ENCODE measurements at places on chromosomes 7 and 10. TPM values are rescaled to one million over a fixed set of nuclear protein-coding genes. Genes with fewer than 3 reads are reported as not detected.

Gene KCTD7
- polyA plus RNA-seq: 32.4 TPM

Gene COBL
- polyA plus RNA-seq: 6.3 TPM

Gene NPC1L1
- polyA plus RNA-seq: 0.28 TPM

Gene ACSL5
- 14.6 TPM for polyA plus RNA-seq

Gene ZNF3
- 48.2 TPM for polyA plus RNA-seq

Gene CRHR2
- 0.31 TPM for polyA plus RNA-seq

Gene MACC1
- 15.8 TPM for polyA plus RNA-seq

Gene NOS3
- polyA plus RNA-seq: 5.4 TPM

Gene PON1
- 0.45 TPM for polyA plus RNA-seq

Gene CXCL12
- 169 TPM for polyA plus RNA-seq

Gene LEP
- polyA plus RNA-seq: 0.07 TPM

Gene MKX
- polyA plus RNA-seq: 0.85 TPM

Gene LRRC17
- polyA plus RNA-seq: 187 TPM

Gene SPACDR
- 4.0 TPM for polyA plus RNA-seq

Gene PTPRZ1
- 116 TPM for polyA plus RNA-seq

- no peak for DNase-seq
Observed at GRCh38 chr7:1232623-1233332, at the start of gene UNCX. UNCX (plus strand) TSS chr7:1232872; CDS start chr7:1233018, 146 bp downstream.

- no peak for DNase-seq
Observed at GRCh38 chr7:75064291-75064690, 9.3 kb downstream of the RCC1L start.

- DNase-seq: no peak
Observed at GRCh38 chr10:62159351-62159750, 109.3 kb downstream of the RTKN2 start.

- DNase-seq: no peak
Observed at GRCh38 chr10:30215141-30215540, 133.9 kb downstream of the MTPAP start.

DNA sequence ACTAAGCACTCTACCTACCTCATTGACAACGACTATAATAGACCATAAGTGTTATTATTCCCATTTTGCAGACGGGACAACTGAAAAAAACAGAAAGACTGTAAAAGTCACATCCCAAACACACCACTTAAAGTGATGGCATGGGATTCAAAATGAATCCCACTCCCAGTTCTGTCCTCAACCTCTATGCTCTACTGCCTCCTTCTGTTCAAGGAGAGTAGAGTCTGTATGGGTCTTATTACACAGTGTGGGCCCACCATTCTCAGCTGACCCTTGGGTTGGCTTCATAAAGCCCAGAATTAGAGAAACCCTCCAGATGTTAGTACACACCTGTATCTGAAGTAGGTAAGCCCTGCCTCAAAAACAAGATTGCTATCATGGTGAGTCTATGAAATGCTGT lies 102.2 kb downstream of the GRM8 start:
- no peak for DNase-seq

DNA sequence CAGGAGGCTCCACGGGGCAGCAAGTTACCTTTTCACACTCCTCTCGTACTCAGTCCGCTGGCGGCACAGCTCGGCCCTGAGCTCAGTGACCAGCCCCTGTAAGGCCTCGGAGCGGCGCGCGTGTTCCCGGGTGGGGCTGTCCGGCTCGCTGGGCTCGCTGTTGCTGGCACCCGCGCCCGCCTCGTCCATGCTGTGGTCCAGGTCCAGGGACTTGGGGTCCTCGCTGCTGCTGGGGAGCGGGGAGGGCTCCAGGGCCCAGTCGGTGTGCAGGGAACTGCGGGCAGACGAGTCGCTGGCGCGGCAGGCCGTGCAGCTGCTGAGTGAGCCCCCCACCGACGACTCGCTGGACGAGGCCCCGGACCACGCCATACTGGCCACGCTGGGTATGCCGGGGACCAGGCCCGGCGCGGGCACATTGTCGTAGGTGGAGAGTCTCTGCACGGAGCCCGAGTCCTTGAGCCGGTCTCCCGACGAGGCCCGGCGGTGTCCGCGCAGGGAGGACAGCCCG lies 143.8 kb downstream of the MAPK8 start:
- DNase-seq: no peak

DNA sequence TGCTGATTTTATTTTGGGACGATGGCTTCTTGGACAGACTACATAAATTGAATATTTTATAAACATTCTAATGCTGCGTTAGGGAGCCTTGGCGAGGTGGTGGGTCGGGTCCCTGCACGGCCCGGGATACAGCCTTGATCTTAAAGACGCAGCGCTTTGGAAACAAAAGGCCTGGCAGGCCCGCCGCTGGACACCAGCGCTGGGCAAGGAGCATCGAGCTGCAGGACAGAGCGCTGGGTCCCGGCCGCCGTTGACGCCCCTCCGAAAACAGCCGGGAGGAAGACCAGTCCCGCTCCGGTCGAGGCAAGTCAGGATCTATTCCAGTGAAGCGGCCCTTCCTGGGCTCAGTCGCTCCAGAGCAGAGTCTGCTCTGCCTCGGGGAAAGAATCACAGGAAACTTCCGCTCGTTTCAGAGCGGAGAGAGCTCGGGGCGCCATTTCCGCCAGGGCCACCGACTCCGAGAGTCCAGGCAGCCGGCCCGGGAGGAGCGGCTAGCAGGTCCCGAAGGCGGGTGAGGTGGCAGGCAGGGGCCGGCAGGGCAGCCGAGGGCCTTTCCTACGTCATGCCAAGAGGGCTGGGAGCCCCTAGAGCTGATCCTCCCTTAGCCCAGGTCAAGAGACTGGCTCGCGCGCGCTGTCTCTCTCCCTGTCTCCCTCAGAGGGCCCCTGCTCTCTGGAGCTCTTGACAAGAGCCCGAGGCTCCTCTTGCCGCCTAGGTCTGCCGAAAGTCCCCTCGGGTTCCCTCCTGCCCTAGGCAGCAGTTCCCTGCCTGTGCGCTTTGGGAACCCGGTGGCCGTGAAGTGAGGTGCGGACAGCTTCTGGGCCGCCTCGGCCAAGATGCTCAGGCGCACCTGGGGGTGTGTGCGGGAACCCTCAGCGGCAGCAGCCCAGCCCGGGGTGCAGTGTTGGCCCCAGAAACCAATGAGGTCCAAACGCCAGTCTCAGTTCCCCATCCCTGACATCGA lies 1.4 kb upstream of the DRGX start:
- no peak for DNase-seq

GRCh38 chr7:37961251-37961650 lies 40.8 kb downstream of the EPDR1 start:
- DNase-seq: no peak

DNA sequence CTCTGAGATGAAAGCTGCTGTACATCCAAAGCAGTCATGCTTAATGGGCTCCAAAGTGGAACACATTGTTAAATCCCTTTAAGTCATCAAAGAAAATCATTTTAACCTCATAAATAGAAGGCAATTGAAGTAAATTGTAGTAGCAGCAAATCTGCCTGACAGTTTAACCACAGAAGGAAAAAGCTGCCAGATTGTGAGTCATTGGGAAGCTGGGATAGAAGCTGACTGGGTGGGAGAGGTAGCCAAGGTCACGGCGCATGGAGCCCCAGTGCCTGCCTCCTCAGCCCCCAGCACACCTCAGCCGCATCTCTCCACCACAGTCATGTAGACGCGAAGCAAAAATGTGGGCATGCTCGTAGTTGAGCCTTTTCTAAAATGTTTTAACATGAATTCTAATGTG lies 44.0 kb downstream of the TARP start:
- no peak for DNase-seq

GRCh38 chr7:66205741-66206090 lies 582 bp downstream of the TPST1 start:
- no peak for DNase-seq

- no peak for DNase-seq
Observed at GRCh38 chr10:102407425-102408130, 11.0 kb downstream of the PSD start.

- no peak for DNase-seq
Observed at GRCh38 chr7:66348531-66348930, 143.4 kb downstream of the TPST1 start.

DNA sequence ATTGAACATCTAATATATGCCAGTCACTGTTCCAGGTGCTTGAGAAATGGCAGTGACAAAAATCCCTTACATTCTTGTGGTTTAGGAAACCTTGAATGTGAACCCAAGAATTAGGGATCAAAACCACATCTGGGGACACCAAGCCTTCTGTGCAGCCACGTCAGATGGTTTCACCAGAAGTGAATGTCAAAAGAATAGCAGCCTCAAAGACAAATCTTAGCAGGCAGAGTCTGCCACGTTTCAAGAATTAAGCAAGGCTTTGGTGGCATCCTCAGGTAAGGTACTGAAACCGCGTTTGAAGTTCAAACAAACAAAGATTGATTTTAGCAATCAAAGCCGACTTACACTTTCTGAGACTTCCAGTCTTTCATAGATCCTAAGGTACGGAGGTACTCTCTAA lies 225.5 kb upstream of the GNAI1 start:
- DNase-seq: no peak

GRCh38 chr7:138667535-138668228 lies 33.5 kb downstream of the SVOPL start:
- no peak for DNase-seq

- no peak for DNase-seq
Observed at GRCh38 chr7:73682745-73683055, 553 bp downstream of the DNAJC30 start.

- peak; percentile 27 for DNase-seq
Observed at GRCh38 chr10:16779384-16779915, 37.8 kb downstream of the RSU1 start.

- no peak for DNase-seq
Observed at GRCh38 chr7:136066304-136067143, 89.4 kb upstream of the MTPN start.

GRCh38 chr7:117863618-117864017 lies 9.6 kb downstream of the CTTNBP2 start:
- DNase-seq: no peak

DNA sequence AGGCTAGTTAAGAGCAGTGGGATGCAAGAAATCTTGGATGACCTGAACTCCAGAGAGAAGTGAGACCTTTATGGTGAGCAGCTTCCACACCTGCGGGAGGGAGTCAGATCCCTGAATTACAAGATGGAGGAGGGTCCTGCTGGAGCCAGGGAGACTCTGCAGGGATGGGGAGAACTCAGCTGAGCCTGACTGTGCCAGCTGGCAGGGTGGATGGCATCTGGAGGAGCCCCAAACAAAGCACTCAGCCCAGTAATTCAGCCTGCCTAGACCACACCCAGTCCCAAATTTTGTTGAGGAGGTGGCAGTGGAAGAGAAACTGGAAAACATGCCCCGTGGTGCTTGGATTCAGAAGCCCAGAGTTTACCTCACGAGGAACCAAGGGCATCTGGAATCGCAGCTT lies 208.2 kb downstream of the WDR11 start:
- DNase-seq: no peak

- no peak for DNase-seq
Observed at GRCh38 chr7:117565226-117565625, 85.4 kb downstream of the CFTR start.

DNA sequence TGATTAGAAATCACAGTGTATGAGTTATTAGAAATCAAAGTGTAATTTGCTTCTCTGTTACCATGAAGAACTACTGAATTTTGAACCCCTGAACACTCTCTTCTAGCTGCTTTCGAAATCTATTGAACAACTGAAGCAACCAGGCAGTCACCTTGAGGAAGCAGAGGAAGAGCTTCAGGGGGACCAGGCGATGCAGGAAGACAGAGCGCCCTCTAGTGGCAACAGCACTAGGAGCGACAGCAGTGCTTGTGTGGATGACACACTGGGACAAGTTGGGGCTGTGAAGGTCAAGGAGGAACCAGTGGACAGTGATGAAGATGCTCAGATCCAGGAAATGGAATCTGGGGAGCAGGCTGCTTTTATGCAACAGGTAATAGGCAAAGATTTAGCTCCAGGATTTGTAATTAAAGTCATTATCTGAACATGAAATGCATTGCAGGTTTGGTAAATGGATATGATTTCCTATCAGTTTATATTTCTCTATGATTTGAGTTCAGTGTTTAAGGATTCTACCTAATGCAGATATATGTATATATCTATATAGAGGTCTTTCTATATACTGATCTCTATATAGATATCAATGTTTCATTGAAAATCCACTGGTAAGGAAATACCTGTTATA lies 170.7 kb downstream of the HDAC9 start:
- DNase-seq: peak; percentile 46

- no peak for DNase-seq
Observed at GRCh38 chr10:2119316-2119715, 382.0 kb upstream of the ADARB2 start.

DNA sequence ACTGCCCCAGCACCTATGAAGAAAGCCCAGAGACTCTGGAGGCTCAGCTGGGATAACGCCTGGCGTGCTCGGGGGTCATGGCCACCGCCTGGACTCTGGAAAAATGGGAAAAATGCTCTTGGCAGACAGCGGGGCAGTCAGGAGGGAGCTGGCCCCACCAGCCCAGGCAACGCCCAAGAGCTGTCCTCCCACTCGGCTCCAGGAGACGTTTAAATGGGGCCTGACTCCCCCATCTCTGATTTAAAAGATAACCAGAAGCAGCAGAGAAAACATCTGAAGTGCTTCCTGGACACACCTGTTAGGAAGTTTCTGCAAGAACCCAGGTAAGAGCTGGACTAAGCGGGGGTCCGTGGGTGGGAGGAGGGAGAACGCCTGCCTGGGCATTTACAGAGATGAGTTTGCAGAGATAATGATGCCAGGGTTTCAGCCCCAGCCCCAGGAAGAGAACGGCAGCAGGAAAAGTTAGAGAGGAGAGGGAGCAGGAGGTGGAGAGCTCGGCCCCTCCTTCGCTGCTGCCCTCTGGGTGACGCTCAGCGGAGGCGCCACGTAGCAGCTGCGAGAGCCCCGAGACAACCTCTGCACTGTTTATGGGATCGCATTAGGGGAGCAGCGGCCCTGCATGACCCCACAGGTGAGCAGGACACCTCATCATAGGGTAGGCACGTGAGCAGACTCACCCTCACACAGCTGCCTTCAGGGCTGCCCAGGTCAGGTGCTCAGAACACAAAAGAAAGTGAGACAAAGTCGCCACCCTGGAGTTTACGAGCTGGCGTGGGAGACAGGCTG lies 83.5 kb upstream of the INSIG1 start:
- DNase-seq: no peak

GRCh38 chr7:2040893-2041270 lies 191.9 kb downstream of the MAD1L1 start:
- DNase-seq: no peak

- no peak for DNase-seq
Observed at GRCh38 chr10:5591336-5591824, 66.6 kb downstream of the CALML3 start.

DNA sequence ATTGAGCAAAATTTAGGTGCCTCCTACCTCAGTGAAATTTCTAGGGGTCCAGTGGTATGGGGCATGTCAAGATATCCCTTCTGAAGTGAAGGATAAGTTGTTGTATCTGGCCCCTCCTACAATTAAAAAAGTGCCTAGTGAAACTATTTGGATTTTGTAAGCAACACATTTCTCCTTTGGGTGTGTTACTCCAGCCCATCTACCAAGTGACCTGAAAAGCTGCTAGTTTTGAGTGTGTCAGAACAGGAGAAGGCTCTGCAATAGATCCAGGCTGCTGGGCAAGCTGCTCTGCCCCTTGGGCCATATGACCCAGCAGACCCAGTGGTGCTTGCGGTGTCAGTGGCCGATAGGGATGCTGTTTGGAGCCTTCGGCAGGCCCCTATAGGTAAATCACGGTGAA lies 46.0 kb downstream of the PTPRE start:
- no peak for DNase-seq

Measured in right lung (tissue), 10 donors.